ENCODE measurements at places on chromosomes 5 and 9. TPM values are rescaled to one million over a fixed set of nuclear protein-coding genes. Genes with fewer than 3 reads are reported as not detected.

GRCh38 chr9:89428901-89429890 is 68.7 kb downstream of the SEMA4D start:
- DNase-seq: no peak

- DNase-seq: no peak
Measured at GRCh38 chr5:42870882-42871418, 59.3 kb upstream of the SELENOP start.

- no peak for DNase-seq
Measured at GRCh38 chr5:153866176-153866575, 172.5 kb downstream of the FAM114A2 start.

GRCh38 chr9:9750719-9751118 is 862.1 kb downstream of the PTPRD start:
- DNase-seq: no peak

- no peak for DNase-seq
Measured at GRCh38 chr9:134992755-134993124, 75.0 kb upstream of the FCN1 start.

DNA sequence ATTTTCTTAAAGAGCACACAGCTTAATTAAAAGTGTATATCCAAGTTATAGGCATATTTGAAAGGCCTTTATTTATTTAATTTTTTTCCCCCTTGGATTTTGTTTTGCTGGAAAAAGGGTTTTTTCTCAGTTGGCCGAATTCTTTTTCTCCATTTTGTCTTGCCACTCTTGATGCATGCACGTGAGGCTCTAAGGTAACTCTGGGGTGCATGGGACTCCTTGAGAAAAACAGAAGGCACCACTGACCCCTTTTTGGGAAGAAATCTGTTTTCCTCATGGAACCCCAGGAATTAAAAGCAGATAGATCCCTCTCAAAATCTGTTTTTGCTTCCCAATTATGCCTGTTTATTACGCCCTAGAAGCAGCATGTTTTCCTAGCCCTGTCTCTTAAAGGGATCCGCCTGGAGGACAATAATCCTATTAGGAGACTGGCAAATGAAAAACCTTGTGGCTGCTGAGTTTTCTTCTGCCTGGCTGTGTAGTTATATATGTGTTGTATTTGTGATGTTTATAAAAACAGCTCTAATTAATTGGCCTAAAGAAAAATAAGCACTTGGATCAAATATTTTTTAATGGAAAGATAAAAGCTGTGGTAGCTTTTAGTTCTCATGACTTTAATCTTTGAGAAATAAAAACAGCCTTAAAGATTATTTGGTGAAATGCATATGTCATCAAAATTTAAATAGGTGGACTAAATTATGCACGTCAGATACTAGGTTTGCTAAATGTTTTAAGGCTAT is 435.1 kb upstream of the CDH9 start:
- no peak for DNase-seq

- DNase-seq: no peak
Measured at GRCh38 chr5:168104350-168104749, 187.1 kb upstream of the WWC1 start.

GRCh38 chr5:161183559-161183958 is 331.5 kb upstream of the ATP10B start:
- no peak for DNase-seq

GRCh38 chr9:109934136-109934856 is 154.3 kb downstream of the PALM2AKAP2 start:
- DNase-seq: no peak

DNA sequence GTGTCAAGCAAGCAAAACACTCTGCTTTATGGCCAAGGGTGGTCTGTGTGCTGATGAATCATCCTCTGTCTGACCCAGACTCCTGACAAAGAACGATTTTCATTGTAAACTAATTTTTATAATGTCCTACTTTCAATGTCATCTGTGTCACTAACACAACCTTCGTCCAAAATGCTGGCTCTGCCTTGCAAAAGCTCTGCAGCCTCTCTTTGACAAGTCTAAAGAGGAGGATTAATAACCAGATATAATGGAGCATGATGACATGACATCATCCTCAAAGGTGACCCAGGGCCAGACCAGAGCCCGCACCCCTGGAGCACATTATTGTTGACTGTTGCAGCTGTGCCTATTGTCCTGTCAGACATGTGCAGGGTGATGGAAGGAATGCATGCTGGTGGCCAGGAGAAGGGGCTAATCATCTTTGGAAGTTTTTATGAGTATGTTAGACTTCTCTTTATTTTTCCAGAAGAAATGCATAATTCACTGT is 589.4 kb downstream of the NR2F1-AS1 start:
- no peak for DNase-seq

DNA sequence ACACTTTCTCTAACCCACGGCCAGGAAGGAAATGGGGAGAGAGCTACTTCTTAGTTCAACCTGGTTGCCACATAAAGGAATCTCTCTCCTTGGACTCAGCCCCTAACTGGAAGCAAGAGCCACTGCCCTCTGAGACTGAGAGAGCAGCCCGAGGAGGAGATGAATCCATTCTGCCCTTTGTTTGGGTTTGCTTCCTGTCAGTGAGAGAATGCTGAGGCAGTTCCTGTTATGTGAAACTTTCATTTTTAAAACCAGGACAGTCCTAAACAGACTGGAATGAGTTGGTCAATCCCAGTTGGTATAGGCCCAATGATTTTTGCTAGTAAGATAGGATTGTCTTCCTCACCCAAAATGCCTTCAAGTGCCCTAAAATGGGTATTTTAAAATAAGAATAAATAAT is 205.1 kb downstream of the NTRK2 start:
- DNase-seq: no peak

FCN2 gene
- total RNA-seq: not detected

- DNase-seq: no peak
Measured at GRCh38 chr5:13566871-13567339, 377.6 kb downstream of the DNAH5 start.

FLT4 gene
- total RNA-seq: 0.68 TPM

DNA sequence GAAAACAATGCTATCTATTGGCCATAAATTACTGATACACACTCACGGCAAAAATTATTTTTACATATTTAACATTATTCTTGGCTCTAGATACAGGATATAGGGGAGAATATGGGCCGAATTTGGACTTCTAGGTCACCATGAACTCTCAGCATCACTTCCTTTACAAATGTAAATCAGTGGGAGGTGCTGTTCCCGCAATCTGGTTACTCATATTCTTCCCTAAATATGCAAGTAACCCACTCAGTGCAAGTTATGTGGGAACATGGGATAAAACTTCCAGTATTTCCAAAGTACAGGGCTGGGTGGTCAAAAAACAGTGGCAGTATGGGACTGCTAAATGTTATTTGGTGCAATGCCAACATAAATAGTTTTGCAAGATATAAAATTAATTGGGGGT is 145.6 kb downstream of the PPP2R2B start:
- DNase-seq: no peak

DNA sequence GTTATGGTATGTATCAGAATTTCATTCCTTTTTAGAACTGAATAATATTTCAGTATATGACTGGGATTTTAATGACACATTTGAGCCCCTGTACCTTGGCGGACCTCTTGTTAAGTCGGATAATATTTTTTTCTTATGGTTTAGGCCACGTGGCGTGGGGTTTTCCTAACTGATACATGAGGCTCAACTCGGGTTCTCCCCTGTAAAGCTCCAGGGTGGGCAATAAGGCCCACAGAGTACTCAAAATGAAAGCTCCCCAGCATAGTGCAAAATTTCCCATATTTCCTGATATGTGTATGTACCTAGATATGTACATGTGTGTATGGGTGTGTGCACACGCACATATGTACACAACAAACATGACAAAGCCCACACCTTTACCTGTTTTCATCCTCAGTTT is 24.5 kb downstream of the TICAM2 start:
- DNase-seq: no peak

- DNase-seq: no peak
Measured at GRCh38 chr9:113381909-113382411, 5.2 kb upstream of the HDHD3 start.

SELENOP gene
- total RNA-seq: 0.75 TPM

FAM53C gene
- total RNA-seq: 140 TPM

- peak; percentile 7 for DNase-seq
Measured at GRCh38 chr5:65812648-65813047, 90.6 kb downstream of the NLN start.

DNA sequence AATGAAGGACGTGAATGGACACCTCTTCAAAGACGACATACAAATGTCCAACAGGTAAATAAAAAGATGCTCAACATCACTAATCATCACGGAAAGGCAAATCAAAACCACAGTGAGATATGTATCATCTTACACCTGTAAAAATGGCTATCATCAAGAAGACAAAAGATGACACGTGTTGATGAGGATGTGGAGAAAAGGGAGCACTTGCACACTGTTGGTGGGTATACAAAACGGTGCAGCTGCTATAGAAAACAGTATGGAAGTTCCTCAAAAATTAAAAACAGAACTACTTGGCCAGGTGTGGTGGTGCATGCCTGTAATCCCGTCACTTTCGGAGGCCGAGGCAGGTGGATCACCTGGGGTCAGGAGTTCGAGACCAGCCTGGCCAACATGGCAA is 47.9 kb downstream of the STK10 start:
- DNase-seq: no peak

DNA sequence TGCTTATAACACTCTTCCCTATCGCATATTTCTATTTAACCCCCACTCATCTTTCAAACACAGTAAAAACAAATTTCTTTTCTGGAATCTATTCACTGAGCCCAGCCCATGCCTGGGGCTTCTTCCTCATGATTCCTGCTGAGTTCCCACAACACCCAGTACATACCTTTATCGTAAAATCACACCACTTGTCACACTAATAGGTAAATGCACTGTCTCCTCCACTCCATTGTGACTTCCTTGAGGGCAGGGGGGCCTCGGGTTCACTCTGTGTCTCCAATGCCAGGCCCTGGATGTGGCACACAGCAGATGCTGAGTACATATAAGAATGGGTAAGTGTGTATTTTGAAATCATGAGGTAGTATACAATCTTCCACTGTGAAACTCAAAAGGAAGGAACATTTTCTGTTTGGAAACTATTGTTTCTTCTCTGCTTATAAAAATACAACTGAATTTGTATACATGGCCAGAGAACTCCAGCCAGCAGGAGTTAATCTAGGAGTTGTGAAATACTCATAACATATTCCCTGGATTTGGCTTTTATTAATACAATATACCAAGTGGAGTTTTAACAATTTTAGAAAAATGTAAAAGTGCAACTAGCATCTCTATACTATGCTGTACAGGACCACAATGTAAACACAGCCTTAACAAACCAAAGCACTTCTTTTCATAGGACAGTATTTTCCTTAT is 7.2 kb downstream of the PLK2 start:
- DNase-seq: no peak

SLCO6A1 gene
- total RNA-seq: not detected

GRCh38 chr9:71120501-71121247 is 747 bp downstream of the TRPM3 start:
- DNase-seq: no peak

SH3RF2 gene
- total RNA-seq: 0.35 TPM

BAAT gene
- not detected for total RNA-seq
